ENCODE measurements at places on chromosomes 7 and 10. TPM values are rescaled to one million over a fixed set of nuclear protein-coding genes. Genes with fewer than 3 reads are reported as not detected.

DNA sequence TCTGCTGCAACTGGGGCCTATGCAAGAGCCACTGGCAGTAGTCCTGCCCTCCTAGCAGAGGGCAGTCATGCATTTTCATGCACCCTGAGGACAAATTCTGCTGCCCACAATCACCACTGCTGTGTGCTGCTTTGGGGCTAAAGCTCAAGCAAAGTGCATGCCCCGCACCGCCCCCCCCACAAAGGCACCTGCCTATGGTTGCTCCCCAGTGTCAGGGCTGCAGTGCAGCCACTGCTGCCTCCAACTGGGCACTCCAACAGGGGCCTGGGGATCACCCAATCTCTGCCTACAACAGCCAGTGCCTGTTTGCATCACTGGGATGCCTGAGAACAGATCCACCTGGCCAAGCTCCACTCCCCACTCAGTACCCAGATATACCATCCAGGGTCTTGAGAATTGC is 417.0 kb downstream of the HTR7 start:
- no peak for DNase-seq

DNA sequence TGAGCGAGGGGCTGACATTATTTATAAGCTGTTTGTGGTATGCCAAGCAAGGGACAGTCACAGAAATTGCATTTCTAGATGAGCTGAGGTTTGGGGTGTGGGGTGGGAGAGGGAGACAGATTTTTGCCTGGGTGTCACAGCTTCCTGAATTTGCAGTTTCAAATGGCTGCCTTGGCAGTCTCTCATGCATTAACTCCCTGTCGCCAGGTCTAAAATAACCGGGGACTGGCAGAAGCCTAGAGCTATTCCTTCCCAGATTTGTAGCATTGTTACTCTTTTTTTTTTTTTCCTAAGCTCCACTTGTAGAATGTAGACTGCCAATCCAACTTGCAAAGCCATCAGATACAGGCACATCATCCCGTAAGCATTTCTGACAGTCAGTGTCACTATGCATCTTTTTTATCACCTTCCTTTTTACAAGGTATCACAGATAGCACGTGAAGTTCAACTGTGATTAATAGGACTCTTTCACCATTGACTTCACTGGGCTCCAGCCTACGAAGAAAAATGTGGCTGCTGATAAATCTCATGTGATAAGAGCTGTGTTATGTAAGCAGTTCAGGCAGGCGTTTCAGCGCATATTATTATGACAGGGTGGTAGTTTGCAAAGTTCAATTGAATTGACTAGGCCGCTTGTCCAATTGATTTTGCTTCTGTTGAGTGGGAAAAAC is 130.7 kb upstream of the CELF2 start:
- DNase-seq, result no peak

DNA sequence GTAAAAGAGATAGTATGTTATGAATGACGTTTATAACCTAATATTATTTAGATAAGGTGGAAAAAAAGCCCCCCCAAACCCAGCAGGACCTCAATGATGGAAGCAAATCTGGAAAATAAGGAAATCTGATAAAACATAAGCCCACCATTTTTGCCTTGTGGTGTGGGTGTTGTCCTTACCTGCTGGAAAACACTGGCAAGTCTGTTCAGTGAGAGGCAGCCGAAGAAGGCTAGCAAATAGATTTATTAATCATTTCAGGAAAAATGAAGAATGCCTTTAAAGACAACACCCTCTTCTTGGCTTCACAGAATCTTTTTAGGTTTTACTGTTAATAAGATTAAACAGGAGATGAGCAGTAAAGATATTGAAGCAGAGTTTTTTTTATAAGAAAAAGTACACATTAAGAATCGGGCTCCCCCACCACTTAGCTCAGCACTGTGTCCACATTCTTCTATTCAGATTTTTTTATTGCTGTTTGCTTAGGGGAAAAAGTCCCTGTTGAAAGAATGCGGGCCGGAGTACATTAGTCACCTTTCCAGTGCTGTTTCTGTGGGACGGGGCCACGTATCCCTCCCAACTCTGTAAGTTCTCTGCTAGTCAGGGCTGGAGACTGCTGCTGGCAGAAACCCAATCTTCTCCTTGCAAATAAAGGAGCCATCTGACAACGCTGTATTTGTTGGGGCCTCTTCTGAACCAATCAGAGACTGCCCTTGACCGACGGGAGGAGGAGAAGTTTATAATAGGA is 104.1 kb downstream of the EVX1 start:
- DNase-seq, result peak; percentile 35

Gene TBXAS1
- polyA plus RNA-seq, result 3.9 TPM

GRCh38 chr10:80599424-80599847 is 61.7 kb downstream of the SH2D4B start:
- peak; percentile 30 for DNase-seq

Gene GLI3
- 13.5 TPM for polyA plus RNA-seq

GRCh38 chr10:129951101-129951969 is 12.7 kb downstream of the EBF3 start:
- DNase-seq, result no peak

- DNase-seq, result no peak
Observed at GRCh38 chr7:147279964-147280374, 1163.4 kb downstream of the CNTNAP2 start.

DNA sequence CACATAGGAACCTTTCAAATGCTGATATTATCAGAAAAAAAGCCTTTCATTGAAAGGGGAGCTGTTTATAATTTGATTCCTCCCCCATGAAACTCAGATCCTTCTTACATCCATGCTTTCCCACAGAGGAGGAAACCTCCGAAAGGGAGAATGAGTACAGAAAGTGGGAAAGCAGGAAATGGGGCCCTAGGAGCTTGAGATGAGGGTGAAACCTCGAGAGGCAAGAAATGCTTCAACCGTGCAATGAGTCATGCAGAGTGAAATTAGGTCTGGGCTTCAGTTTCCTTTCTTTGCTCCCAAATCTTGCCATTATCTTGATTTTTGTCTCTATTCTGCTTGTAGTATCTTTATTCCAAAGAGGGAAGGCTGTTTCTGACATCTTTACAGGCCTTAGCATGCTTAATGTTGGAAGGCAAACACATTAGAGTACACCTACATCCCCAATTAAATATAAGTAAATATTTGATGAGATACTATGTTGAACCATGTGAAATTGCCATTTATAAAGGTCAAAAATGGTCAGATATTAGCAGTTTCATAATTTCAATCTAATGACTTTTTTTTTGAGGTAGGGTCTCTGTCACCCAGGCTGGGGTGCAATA is 79.1 kb downstream of the NAMPT start:
- no peak for DNase-seq

- no peak for DNase-seq
Observed at GRCh38 chr10:28556142-28556541, 23.2 kb downstream of the WAC start.

- DNase-seq, result no peak
Observed at GRCh38 chr10:23968301-23968700, 240.6 kb upstream of the KIAA1217 start.

- DNase-seq, result peak; percentile 87
Observed at GRCh38 chr10:71319042-71319799, at the start of gene SLC29A3. Gene SLC29A3 (plus strand): TSS chr10:71319259. CDS start chr10:71319310, 51 bp downstream.

DNA sequence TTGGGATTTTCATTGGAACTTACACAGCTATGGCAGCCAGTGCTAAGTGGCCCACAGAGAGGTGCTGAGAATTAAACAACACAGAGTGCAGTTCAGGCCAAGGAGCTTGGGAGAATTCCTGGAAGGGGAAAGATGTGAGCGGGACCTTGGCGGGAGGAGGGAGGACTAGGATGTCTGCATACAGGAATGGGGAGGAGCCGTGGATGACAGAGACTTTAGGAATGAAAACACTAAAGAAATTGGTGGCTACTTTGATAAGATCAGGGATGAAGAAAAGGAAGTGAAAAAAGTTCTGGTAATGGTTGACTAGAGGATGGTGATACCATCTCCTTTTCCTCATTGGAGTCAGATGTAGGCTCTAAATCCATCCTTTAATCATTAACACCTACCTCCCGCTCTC is 234.2 kb upstream of the FZD8 start:
- DNase-seq, result peak; percentile 70

GRCh38 chr10:3076138-3076537 is 8.8 kb downstream of the PFKP start:
- peak; percentile 27 for DNase-seq

Gene MTPN
- 106 TPM for polyA plus RNA-seq

Gene C10orf67
- 0.18 TPM for polyA plus RNA-seq

DNA sequence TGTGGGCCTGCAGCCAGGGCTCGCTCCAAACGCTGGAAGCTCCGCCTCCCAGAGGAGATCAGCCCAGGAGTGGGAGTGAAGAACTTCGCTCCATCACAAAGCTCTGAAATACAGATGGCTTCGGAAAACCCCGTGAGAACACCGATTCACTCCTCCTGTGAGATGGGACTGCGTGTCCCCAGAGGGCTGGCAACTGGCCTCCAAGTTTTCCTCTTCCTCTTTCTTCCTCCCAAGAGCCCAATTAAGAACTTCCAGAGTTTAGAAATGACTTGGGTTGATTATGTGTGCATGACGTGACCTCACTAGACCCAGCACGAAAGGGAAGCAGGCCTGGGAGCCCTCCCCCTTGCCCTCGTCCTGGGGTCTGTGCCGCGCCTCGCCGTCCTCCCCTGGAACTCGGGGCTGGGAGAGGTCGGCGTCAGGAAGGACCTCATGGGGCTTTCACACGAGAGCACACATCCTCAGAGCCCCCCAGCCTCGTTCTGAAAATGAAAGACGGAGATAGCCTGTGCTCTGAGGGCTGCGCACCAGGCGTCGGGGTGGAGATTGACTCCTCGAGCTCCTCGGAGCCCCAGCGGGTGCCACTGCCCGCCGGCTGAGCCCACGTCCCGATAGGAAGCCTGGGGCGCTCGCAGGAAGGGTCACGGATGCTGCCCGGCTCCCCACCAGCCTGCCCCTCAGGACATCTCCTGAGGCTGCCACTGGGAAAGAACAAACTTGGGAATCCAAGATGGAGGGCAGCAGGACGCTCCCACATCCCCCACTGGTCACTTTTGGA is 37.8 kb downstream of the PTPRN2 start:
- peak; percentile 71 for DNase-seq

Gene HTR5A
- not detected for polyA plus RNA-seq

DNA sequence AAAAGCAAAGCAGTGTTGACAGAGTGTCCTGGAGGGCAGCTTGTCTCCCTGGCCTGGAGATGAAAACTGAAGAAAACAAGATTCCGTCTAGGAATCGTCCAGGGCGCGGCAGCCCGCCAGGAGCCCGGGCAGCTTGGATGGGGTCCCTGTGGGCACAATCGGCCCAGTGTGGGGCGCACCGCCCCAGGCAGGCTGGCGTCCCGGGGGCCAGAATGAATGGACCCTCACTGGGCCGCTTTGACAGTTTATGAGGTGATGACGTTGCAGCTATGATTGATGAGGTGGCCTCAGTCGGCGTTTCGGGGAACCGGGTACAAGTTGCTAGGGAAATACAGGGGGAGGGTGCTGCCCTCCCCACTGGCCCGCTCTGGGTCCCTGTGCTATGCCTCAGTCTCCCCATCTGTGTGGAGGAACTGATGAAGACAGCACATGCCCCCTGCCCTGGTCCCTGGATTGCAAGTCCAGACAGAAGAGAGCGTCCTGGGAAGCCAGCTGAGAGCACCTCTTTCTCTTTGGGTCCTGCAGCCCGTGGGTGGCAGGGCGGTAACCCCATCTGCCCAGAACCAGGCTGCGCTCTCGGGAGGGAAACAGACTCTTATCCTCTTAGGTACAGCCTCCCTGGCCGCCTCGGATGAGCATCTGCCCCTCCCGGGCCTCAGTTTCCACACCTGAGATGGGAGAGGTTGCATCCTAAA is 131.3 kb downstream of the LHPP start:
- DNase-seq, result no peak

DNA sequence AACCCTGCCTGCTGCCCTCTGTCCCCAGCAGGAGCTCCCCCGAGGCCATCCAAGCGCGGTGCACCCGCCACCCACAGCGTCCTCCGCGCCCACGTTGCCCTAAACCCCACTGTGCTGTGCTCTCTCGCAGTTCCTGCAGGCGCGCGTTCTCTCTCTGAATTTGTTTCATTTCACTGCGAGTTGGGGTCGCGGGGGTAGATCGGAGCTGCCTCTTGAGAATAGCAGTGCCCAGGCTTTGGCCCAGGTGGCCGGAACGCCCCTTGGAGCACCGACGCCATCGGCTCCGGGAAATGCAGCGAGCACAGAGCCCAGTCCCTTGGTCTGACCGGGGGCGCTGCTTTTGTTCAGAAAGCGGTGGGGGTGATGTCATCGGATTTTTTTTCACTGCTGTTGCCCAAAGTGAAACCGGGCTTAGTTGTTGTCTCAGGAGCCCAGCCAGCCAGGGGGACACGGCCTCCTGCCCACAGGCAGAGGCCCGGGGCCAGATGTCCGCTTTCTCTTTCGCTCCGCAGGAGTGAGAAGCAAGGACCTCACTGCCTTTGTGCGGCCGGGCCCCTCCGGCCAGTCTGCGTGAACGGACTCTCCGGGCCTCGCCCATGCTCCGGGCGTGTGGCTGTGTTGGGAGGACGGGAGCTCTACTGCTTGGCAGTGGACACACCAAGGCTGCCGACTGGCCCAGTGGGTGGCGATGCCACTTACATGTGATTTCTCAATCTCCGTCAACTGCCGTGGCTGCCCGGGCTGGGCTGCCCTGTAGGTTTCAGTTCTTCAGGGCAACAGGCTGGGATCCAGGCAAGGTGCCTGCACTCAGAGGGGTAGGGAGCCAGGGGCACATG is 43.1 kb downstream of the FOXK1 start:
- peak; percentile 90 for DNase-seq

Gene CLDN4
- polyA plus RNA-seq, result 0.63 TPM

DNA sequence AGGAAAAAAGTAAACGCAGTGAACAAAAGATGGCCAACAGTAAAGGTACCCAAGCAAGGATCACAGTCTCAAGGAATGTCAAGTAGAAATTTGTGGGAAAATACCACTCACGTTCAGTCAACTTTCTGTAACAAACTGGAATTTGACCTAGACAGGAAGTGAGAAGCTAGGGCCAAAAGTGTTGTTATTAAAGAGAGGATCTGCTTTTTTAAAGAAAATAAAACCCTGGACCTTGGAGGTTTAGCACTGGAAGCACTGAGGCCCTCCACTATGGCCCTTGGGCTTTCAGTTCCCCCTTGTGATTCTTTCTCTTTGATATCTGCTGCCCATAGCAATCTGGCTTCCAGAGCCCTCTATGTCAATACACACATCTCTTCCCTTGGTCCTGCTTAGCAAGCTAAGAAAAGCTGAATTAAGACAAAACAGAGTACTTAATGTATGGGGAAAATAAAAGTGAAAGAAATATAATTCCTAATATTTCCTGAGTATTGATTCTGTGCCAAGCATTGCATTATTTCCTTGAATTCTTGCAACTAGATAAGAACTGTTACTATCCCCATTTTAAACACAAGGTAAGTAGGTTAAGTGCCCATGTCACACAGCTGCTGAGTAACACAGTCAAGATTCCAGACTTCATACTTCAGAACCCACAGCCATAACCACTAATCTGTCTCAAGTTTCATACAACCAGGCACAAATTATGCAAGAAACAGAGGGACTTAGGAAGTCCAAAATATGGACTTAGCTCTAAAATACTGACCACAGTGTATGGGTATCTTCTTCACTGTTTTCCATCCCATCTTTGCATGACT is 2.6 kb upstream of the ZNF438 start:
- DNase-seq, result peak; percentile 77

Gene GDF10
- 2.0 TPM for polyA plus RNA-seq
